ENCODE measurements at places on chromosomes 5 and 9.

- DNase-seq: no peak
Measured at GRCh38 chr9:82930116-82930515, 132.8 kb downstream of the RASEF start.

DNA sequence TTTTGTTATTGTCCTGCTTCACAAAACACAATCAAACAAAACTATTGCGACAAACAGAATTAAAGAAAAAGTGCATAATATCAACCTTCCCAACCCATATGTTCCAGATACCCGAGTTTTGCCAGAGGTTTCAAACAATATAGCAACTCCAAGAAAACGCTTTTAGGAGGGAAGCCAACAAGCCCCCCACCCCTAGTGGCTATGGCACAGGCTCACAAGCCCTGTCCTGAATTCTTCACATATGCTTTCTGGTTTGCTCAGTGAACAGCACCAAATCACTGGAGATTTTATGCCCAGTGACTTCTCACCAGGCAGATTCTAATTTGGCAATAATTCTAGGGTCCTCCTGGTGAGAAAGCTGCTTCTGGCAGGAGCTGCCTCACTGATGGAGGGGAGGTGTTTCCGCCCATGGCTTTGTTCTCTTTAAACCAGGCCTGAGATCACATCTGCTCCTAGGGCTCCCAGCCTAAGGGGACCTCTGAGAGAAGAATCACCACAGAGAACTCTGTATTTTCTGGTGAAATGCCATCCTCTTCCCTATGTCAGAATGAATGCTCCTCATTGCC, 1982.4 kb downstream of the EFNA5 start:
- no peak for DNase-seq

- no peak for DNase-seq
Measured at GRCh38 chr5:1889321-1890065, 6.8 kb upstream of the IRX4 start.

DNA sequence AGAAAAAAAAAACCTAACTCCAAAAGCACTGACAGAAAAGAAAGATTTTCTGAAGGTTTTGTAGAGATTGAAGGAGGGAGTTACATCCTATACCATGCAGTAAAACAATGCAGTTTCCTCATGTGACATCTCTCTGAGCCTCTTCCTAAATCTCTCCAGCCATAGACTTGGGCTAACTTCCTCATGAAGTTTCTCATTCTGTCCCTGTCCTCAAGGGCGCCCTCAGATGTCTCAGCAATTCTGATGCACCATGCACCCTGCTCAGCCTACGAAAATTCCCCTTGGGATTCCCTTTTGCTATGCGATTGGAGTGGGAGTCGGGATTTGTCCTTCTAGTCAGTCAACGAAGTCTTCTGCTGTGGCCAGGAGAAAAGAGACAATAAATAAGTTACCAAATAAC, 68.9 kb downstream of the FAT2 start:
- no peak for DNase-seq

DNA sequence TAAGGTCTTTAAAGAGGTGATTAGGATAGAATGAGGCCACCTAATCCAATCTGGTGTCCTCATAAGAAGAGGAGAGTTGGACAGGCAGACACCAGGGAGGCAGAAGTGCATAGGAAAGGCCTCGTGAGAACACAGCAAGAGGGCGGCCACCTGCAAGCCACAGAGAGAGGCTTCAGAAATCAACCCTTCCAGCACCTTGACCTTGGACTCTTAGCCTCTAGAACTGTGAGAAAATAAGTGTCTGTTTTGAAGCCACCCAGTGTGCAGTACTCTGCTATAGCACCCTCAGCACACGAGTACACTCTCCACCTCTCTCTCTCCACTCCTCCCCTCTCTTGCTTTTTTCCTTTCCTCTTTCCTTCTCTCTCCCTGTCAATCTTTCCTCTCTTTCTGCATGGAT, 26.8 kb downstream of the NIPAL4 start:
- DNase-seq: no peak

- no peak for DNase-seq
Measured at GRCh38 chr5:66284588-66285342, 140.7 kb downstream of the SREK1 start.
